Endothelial cell (in vitro differentiated cells): ENCODE measurements at places on chromosomes 16 and 17. TPM values are rescaled to one million over a fixed set of nuclear protein-coding genes. Genes with fewer than 3 reads are reported as not detected.
A peak's percentile ranks its signal among the peaks of the same experiment; 100 is the strongest.

DNA sequence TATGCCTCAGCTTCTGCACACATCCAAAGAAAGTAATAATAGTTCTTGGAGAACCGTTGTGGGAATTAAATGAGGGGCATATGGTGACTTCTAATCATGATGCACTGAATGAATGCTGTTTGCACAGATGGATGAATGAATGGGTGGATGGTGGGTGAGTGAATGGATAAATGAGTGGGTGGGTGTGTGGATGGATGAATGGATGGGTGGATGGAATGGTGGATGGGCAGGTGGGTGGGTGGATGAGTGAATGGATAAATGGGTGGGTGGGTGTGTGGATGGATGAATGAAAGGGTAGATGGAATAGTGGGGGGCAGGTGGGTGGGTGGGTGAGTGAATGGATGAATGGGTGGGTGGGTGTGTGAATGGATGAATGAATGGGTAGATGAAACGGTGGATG, 44.9 kb upstream of the FOXF1 start:
- no peak for DNase-seq

- DNase-seq = no peak
Observed at GRCh38 chr16:66842765-66843164, 1.4 kb upstream of the CA7 start.

DNA sequence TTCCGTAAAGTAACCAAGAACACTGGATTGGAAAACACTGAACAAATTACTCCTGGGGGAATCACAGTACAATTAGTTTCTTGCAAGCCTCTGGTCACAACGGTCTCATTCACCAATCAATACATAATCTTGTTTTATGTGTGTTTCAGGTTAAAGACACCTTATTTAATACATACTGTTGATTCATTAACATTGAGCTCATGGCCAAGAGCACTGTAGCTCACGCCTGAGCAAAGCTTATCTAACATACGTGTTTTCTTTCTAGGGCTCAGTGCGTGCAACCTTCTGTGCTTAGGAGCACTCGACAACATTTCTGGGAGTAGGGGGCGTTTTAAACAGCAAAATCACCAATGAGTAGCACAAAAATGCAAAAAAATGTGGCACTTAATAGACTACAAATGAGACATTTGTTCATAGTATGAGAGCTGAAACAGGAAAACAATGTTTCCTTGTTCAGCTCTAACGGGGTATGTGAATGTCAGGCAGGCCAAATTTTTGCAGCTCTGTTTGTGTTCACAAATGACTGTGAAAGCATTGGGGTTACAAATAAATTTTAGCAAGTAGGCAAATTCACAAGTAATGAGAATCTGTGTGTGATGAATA, 206.2 kb downstream of the CNTNAP4 start:
- DNase-seq = no peak

- DNase-seq = no peak
Observed at GRCh38 chr16:30335598-30336474, 19.3 kb downstream of the CD2BP2 start.

- no peak for DNase-seq
Observed at GRCh38 chr17:74389084-74389753, 21.9 kb downstream of the GPR142 start.

- no peak for DNase-seq
Observed at GRCh38 chr16:51095890-51096626, 55.0 kb downstream of the SALL1 start.

- DNase-seq = no peak
Observed at GRCh38 chr16:58269526-58269925, 25.3 kb downstream of the PRSS54 start.

- DNase-seq = no peak
Observed at GRCh38 chr16:79182616-79183015, 417.9 kb downstream of the MAF start.

DNA sequence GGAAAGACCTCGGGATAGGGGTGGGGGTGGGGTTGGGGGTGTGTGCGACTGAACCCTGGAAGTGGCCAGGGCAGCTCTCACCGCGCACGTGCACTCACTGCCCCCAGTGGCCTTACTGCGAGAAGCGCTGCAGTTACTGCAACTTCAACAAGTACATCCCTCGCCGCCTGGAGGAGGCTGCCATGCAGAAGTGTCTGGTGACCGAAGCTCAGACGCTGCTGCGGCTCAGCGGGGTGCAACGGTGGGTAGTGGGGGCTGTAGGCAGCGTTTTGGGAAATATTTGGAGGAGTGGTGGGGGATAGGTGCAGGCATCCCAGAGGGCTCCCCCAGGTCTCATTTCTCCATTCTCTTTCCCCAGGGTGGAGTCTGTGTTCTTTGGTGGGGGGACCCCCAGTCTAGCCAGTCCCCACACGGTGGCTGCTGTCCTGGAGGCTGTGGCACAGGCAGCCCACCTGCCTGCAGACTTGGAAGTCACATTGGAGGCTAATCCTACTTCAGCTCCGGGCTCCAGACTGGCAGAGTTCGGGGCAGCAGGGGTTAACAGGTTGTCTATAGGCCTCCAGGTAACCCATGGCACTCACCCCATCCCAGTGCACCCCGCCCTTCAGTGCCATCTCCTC, 972 bp downstream of the RSAD1 start:
- DNase-seq = peak; percentile 77

GRCh38 chr16:85619101-85619891, 6.2 kb downstream of the GSE1 start:
- no peak for DNase-seq

DNA sequence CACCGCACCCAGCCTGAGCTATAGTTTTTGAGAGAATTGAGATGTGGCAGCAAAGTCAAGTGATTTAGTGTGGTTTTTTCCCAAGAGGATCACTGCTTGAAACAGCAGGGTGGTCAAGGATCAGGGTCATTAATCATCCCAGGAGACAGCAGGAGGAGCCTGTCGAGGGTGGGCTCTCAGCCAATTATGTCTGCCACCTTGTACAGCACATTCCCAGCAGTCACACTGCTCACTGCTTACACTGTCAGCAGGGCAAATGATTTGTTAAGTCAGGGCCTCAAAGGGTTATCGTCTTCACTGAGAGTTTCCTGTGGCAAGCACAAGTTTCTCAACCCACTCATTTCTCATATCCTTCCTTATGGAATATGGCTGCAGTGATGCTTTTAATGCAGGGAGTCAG, 13.2 kb downstream of the B3GNT9 start:
- no peak for DNase-seq

DNA sequence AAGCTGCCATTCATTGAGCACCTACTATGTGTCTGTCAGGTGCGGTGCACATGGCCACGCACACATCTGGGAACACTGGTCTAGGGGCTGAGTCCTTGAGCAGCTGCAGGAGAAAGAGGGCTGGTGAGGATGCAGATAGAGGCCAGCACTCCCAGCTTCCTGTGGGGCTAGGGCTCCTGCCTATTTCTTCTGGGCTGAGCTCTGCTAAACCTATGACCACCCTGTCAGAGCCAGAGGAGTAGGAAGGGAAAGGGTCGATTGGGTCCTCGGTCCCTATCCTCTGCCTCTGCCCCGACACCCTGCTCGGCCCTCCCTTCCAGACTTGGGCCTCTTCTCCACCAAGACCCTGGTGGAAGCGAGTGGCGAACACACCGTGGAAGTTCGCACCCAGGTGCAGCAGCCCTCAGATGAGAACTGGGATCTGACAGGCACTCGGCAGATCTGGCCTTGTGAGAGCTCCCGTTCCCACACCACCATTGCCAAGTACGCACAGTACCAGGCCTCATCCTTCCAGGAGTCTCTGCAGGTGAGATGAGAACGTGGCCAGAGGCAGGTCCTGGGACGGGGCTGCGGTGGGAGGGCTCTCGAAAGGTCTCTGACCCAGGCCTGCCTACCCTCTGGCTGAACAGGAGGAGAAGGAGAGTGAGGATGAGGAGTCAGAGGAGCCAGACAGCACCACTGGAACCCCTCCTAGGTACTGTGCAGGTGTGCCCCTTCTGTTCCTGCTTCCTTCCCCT, 4.0 kb upstream of the TMEM88 start:
- DNase-seq = no peak

- DNase-seq = no peak
Observed at GRCh38 chr17:46944931-46945330, 22.0 kb downstream of the GOSR2 start.

DNA sequence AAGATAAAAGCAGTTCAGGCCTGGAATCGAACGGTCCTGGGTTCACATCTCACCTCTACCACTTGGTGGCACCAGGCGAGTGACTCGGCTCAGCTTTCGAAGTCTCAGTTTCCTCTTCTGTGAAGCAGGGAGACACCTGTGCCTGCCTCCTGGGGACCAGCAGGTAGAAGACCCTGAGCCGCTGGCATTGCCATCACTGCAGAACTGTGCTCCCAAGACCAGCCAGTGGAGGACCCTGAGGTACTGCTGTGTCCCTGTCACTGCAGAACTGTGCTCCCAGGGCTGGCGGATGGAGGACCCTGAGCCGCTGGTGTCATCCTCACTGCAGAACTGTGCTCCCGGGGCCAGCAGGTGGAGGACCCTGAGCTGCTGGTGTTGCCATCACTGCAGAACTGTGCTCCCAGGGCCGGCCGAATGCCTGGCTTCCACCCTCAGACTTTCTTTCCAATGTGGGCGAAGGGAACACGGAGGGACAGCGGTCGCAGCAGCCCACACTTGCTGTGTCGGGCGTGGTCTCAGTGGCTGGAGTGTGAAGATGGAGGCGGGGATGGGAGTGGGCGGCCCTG, 8.7 kb upstream of the SLC7A5 start:
- no peak for DNase-seq

DNA sequence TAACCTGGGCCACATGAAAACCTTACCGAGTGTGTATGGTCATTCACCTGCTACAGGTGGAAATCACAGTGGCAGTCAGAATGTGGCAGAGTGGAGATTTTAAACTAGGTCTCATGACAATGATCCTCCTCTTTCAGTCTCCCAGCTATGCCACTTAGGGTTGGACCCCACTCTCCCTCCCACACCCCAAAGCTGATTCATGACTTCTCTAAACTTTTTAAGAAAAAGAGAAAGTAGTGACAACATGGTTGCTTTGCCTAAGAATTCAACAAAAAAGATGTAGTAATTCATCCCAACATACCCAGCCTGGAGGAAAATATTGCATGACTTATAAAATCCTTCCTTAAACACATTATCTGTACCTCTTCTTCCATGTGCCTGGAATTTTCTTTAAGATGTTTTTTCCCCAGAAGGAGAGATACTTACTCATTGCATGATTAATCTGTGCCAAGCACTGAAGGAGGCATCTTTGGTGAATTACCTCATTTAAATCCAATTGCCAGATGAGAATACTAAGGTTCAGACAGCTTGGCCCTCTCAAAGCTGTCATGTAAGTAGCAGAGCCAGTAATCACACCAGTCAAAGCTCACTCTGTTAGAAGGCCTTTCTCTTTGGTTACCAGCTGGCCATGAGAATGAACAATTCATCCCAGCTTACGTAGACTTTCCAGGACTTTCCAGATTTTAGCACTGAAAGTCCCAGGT, 119.9 kb downstream of the COPRS start:
- no peak for DNase-seq

DNA sequence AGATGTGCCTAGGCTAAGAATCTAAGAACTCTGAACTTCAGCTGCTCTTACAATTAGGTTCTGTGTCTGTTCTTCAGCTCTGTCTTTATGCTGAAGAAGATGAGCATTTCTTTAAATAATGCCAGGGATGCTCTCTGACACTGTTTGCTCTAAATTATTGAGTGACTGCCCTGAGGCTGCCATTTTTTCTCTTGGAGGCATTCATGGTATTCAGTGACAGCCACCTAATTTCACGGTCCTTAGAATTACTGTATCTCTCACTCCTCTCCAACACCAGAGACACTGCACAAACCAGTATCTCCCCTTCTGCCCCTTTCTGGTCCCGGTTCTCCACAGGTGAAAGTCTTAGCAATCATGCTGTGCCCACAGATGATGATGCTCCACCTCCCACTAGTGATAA, 123.6 kb upstream of the MPHOSPH6 start:
- DNase-seq = no peak

DNA sequence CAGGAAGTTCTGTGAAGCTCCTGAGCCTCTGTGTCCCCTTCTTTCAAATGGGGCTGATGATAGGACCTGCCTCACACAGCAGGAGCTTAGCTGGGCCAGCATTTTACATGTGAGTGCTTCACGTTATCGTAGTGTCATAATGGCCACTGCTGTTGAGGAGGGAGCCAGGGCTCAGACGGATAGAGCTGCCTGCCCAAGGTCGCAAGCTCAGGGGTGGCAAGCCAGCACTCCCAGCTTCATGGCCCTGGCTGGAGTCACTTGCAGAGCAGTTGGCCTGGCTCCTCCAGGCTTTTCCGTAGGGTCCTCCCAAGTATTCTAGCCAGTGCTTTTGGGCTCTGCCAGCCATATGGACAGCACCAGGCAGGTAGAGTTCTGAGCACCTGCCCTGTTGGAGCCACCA, 115.1 kb downstream of the SOCS1 start:
- no peak for DNase-seq

DNA sequence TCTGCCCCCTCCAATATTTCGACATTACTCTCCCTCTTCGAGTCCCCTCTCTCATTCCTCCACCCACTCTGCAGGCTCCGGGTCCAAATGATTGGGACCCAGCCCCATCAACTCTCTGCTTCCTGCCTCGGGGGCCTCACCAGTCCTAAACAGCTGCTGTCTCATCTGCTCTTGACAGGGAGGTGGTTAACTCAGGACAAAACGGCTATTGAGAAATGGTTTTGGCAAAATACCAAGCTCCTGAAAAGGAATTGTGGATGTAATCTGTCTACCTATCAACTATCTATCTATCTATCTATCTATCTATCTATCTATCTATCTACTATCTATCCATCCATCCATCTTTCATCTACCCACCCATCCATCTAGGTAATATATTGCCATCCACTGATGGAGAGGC, 2.2 kb downstream of the CD300H start:
- DNase-seq = no peak

DNA sequence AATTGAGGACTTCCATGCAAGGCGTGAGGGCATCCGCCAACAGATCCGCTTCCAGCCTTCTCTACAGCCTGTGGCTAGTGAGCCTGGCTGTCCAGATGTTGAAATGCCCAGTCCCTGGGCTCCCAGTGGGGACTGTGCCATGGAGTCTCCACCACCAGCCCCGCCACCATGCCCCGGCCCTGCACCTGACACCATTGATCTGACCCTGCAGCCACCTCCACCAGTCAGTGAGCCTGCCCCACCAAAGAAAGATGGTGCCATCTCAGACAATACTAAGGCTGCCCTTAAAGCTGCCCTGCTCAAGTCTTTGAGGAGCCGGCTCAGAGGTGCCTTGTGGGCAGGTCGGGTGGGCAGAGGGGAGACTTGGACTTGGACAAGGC, 3.1 kb downstream of the MAPK7 start:
- no peak for DNase-seq

DNA sequence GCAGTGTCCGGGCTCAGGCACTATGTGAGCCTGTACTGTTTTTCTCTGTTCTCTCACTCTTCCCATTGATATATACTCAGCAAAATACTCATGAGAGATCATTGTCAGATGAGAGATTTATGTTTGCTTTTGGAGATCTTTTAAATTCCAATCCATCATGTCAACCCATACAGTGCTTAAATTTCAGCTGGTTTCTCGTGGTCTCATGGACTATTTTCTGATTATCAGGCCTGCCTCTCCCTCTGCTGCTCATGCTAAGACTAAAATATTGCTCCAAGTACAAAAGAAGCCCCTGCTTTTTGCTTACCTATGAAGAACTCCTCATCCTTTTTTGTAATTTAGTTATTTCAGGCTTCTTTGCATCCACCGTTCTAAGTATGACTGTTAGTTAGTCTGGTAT, 547.2 kb downstream of the KCNJ2 start:
- no peak for DNase-seq

GRCh38 chr16:27154705-27155521, 48.4 kb upstream of the KDM8 start:
- DNase-seq = peak; percentile 66

Gene KRTAP2-3
- total RNA-seq = not detected

Gene SLC4A1
- not detected for total RNA-seq

Gene PABPN1L
- not detected for total RNA-seq

Gene CDH16
- total RNA-seq = not detected

Gene AOC3
- 36.5 TPM for total RNA-seq
